Activated T-helper 1 cell treated with anti-CD3 and anti-CD28 coated beads, Interleukin-2, amount 50 U/mL, for 16 hours (primary cell): ENCODE measurements at places on chromosomes 2 and 18.

DNA sequence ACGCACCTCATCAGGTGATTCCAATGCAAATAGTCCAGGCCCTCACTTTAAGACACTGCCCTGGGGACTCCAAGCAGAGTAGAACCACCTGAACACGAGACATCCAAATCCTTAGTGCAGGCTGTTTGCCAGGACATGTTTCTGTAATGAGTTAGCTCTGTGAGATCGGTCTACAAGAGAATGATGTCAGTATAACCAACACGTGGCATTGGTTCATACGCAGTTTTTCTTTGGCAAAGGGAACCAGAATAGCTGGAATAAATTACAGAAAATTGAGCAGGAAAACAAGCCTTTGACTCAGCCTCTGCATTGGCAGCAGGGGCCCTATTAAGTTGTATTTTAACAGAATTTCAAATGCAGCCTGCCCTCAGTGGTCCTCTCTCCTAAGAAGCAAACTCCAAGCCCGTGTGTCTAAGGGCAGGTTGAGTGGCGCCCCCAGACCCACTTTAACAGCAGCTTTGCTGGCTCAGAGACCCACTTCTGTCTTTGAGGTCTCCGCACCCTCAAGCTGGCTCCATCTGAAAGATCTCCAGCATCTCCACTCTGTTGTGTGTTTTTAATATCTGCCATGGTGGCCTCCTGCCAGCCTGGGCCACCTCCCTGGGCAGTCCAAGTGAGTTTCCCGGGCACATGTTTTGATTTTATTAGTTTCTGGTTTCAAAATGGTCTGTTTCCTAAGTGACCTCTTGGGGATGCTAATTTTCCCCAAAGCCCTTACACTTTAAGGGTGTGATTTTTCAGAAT is 61.3 kb downstream of the ALPK2 start:
- no peak for DNase-seq

DNA sequence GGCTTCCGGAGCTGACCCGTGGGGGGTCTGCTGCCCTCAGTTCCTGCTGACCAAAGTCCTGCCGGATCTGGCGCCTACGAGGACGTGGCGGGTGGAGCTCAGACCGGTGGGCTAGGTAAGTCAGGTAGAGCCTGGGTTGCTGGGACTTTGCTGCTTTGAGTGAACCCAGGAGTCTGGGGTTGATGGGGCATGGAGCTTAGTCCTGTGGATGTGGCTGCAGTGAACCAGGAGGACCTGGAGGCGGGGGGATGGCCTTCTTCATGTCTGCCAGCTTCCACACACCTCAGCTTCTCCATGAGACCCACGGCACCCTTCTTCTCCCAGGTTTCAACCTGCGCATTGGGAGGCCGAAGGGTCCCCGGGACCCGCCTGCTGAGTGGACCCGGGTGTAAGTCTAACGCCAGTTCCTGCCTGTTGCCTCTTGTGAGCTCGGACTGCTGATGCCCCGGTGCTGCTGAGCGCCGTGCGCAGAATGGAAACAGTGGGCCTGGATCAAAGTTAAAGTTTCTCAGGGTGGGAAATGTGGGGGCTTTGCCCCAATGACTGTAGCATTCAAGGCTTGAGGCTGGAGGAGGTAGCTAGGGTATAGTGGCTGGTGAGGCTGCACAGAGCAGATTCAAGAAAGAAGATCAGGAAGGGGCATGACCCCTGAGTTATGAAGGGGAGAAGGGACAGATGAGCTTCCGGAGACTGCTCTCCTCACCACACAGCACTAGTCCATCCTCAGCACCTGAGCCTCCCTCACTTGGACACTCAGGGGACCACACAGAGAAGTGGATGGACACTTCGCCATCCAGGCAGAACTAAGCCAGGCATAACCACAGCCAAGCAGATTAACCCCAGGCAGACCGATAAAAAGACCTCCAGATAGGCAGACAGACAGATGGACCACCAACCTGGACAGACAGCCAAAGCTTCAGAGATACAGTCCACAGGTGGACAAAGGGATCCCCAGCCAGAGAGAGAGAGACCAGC is 17.3 kb downstream of the PTPN18 start:
- no peak for DNase-seq

DNA sequence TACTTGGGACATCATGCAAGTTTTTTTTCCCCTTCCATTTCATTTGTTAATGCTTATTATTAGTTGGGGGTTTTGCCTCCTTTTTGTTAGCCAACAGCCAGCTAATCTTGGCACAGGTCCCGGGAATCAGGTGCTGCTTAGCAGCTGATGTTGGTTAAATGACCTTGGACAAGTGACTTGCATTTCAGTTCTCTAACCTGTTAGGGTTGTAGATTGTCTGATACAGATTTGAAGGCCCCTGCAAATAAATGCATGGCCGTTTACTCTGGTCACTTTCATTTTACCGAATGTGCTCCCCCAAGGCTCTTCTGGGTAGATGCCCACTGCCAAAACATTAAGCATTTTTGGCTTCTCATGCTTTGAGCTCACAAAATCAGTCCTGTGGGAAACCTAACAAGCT is 120.9 kb downstream of the SPTBN1 start:
- no peak for DNase-seq

DNA sequence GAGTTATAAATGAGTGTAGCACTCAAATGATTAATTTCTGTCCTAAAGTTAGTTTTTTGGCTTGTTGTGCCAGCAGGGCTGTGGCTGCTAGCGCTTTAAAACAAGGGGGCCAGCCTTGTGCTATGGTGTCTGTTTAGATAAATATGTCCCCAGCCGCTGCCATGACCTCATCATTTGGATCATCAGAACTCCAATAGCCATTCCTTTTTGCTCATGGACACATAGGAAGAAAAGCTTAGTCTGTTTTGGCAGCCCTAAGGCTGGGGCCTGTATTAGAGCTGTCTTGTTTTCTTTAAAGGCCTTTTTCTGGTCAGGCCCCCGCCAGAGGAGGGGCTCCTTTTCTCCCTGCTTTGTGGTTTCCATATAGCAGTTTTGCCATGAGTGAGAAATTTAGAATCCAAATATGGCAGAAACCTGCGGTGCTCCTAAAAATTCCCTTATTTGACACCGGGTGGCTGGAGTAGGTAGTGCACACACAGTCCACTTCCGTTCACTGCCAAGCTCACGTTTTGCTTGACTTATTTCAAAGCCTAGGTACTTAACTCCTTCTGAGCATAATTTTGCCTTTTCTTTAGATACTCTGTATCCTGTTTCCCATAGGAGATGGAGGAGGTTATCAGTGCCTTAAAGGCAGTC is 60.4 kb upstream of the SLC35G4 start:
- DNase-seq, result no peak
